ENCODE measurements at places on chromosomes 3 and 15. TPM values are rescaled to one million over a fixed set of nuclear protein-coding genes. Genes with fewer than 3 reads are reported as not detected.

The TM4SF1 gene
- 173 TPM for total RNA-seq

The SEMA6D gene
- 16.9 TPM for total RNA-seq

The SPESP1 gene
- 4.1 TPM for total RNA-seq

The SLC6A1 gene
- total RNA-seq, result 2.1 TPM

The SCN11A gene
- total RNA-seq, result 0.25 TPM

The PAK6 gene
- 11.9 TPM for total RNA-seq

The PAQR9 gene
- 0.09 TPM for total RNA-seq

The USP19 gene
- 67.2 TPM for total RNA-seq

The GATA2 gene
- 31.4 TPM for total RNA-seq

The KNG1 gene
- total RNA-seq, result 8.7 TPM

- peak; percentile 89 for DNase-seq
Observed at GRCh38 chr15:93028632-93029213, 60.3 kb downstream of the RGMA start.

- no peak for DNase-seq
Observed at GRCh38 chr3:67620869-67621268, 33.5 kb downstream of the SUCLG2 start.

- DNase-seq, result no peak
Observed at GRCh38 chr15:96720251-96720650, 389.8 kb downstream of the NR2F2 start.

GRCh38 chr15:69011641-69012040 is 2.9 kb upstream of the NOX5 start:
- no peak for DNase-seq

- no peak for DNase-seq
Observed at GRCh38 chr3:185397676-185398075, 34.7 kb downstream of the MAP3K13 start.

GRCh38 chr3:99249627-99250026 is 348.1 kb upstream of the DCBLD2 start:
- no peak for DNase-seq

- no peak for DNase-seq
Observed at GRCh38 chr15:67593562-67593961, 51.1 kb downstream of the MAP2K5 start.

DNA sequence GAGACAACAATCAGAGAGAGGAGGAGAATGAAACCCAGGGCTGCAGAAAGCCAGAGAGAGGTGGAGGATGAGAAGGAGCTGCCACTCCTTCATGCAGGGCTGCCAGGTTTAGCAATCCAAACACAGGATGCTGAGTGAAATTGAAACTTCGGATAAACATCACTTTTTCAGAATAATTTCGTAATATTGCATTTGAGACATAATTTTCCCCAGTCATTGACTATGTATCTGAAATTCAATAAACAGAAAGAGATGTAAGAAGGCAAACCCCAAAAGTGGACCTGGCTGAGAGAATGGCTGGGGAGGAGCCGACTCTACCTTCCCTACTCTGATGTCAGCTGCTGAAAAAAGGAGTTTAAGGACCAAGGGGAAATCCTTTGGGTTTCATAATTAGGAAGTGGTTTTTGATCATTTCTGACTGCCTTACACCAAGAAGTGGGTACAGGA is 33.8 kb downstream of the SLC9A9 start:
- DNase-seq, result no peak

GRCh38 chr3:194384569-194385001 is 14.5 kb downstream of the GP5 start:
- DNase-seq, result no peak

DNA sequence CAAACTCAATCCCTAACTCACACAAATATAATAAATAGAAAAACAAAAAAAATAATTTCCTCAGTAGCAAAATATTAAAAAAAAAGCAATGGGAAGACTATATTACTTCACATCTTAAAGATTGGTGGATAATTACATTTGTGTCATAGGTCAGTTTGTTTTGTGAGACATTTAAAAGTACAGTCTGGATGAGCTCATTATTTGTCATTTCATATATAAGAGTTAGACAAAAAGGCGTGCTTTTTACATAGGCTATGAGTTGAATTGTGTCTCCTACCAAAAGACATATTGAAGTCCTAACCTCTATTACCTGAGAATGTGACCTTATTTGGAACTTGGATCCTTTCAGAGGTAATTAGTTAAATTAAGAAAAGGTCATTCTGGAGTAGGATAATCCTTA is 710.1 kb upstream of the CBLB start:
- DNase-seq, result no peak

DNA sequence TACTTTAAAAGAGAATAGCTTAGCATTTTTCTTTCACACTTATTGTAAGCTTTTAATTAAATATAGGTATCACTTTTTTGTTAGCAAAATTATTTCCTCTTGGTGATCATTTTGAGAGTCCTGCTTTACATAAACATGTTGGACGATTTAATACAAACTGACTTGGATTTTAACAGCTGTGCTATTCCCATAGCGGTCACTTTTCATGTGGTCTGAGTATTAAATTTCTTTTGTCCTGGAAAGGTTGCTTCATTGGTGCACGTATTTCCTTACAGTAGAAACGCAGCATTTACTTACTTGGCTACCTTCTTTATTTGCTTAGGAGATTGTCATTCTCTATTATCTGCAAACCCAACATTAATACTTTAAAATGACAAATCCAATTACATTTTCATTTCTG is 109.4 kb downstream of the ATG7 start:
- DNase-seq, result no peak

- no peak for DNase-seq
Observed at GRCh38 chr3:161941891-161942290, 445.3 kb downstream of the OTOL1 start.

- no peak for DNase-seq
Observed at GRCh38 chr3:133606342-133606741, 32.9 kb downstream of the CDV3 start.

- DNase-seq, result no peak
Observed at GRCh38 chr3:46719044-46719565, 1.4 kb upstream of the PRSS50 start.

DNA sequence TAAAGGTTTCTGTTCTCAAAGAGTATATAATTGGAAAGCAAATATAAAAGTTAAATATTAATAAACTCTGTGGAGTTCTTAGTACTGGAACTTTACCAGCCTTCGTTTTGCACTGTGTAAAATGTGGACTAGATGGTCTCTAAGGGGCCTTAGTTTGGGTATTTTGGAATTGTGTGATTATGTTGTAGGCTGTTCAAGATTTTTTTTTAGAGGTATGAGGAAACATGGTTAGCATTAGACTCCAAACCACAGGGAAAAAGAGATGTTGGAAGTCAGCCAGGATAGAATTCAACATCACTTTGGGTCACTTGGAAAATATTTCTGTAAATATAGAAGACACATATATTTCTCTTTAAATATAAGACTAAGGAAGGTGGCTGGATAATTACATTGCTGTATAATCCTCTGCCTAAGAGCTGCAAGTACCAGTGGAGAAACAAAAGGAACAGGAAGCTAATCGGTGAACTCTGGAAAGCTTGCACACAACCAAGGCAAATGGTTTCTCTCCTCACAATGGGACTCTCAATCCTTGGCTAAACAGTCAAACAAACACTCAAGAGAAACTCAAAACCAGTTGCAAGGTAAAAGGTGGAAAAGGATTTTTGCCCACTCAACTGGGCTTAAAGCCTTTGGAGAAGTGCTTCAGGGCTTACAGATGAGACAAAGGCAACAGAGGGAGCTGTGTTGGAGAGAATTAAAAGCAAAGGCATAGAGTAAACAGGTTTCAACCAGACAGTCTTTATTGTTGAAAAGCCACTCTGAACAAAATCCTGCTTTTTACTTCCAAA is 141.7 kb downstream of the NR1D2 start:
- DNase-seq, result no peak

GRCh38 chr3:38556640-38557358 is 60.7 kb downstream of the EXOG start:
- peak; percentile 18 for DNase-seq

DNA sequence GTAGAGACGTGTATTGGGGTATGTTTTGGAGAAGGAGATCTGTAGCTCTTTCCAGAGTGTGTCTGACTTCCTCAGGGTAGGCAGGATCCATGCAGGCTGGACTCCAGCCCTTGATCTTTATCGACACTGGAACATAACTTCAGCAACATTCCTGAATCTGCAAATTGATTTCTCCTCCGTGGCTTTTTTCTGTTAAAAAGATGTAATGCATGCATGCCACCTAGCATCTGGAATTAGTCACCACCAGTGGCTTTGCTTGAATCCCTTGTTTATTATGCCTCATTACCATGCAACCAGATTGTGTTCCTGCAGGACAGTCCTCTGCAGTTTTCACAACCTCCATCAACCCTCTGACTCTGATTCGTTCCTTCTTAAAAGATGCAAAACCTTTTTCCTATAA is 86.1 kb downstream of the CCNL1 start:
- DNase-seq, result peak; percentile 62

GRCh38 chr15:32987067-32987466 is 207.4 kb downstream of the FMN1 start:
- DNase-seq, result no peak

DNA sequence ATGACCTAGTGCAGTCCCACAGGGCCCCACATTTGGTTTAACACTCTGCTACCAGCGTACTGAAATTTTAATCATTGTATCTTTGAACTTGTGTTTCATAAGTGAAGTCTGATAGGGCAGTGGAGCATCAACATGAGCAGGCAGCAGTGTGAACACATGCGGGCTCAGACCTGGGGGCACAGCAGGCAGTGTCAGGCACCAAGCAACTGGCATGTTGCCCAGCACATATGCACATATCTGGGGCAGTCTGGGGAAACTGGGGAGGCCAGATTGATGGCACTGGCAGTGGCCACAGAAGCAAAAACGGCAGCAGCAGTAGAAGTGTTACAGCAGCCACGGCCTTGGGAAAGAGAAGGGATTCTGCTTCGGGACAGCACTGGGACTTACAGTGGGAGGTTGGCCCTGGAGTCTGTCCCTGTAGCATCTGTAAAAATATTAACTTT is 353.9 kb upstream of the KCNMB2 start:
- DNase-seq, result no peak

DNA sequence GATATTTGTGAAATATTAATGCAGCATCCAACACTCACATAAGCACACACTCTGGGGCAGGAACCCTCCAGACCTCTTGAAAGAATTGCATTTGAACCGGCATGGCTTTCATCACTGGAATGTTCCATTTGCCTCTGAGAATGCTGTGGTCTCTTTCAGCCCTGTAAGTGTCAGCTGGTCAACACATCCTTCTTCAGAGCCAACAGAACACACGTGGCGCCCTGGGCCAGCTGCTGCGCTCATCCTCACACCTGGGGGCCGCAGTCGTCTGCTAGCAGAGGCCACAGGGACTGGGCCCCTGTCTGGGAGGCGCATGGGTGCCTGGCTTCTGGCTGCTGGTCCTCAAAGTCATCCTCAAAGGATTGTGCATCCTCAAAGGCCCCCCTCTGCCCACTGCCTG is 71.4 kb upstream of the HERC1 start:
- DNase-seq, result no peak
